HAP-1 (cell line): ENCODE measurements at places on chromosomes 12 and 14.

DNA sequence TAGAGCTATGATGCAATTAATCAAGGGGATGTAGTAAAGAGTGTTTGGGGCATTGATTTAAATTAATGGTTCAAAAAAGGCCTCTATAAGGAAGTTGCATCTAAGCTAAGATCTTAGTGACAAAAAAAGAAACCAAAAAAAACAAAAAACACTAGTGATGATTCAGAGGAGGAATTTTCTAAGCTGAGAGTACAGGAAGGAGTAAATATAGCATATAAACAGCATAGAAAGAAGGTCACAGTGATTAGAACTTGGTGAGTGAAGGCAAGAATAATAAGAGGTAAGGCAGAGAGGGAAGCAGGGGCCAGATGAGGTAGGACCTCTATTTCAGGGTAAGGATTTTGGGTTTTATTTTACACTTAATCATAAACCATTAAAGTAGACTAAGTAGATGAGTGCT, 48.0 kb upstream of the PDZRN4 start:
- DNase-seq: no peak

DNA sequence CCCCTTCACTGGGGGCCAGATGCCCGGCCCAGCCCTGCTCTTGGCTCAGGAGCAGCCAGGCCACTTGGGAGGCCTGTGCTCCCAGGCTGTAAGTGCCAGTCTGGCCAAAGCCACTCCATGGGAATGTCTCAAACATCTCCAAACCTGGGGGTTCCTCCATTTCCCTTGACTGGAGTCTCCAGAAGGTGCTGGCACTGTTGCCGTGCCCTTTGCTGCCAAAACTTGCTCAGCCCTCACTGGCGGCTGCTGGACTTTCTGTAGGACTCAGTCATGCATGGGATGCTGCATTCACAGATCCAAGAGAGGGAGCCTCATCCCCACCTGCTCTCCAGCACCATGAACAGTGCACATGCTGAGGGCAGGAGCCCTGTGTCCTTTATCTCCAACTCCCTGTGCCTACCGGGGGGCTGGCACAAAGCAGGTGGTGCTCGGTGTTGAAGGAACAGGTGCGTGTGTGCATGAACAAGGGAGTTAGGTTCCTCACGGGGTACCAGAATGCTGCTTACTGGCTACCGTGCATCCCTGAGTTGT, 9.6 kb upstream of the OTUB2 start:
- DNase-seq: no peak

DNA sequence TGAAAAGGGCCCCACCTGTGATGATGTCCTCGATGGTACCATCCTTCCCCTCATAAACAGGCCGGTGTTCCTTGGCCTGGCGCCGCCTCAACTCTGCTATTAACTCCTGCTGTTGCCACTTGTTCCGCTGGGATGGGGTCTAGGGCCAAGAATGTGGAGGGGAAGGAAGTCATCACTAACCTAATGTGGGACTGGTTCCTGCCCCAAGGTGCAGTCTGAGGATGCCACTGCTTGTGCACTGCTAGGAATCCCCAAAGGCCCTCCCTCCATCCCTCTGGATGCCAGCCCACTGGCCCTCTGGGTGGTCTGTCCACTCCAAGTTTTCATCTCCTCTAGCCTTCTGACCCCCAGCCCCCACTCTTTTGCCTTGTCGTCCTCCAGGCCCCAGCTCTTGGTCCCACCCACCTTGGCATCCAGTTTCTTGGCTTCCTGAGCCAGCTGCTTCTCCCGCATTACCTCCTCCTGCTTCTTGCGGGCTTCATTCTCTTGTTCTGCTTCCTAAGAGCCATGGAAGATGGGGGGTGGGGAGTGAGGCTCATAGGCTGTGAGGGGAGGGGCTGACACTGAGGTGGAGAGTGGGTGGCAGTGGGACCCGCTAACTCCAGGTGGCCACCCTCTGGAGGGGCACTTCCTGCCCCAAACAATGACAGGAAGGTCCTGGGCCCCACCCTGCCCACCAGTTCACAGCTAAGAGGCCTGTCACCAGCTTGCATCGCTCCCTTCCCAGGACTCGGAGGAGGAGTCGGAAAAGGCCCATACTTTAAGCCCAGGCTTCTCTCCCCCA, 23.7 kb downstream of the PRPF40B start:
- DNase-seq: no peak

- no peak for DNase-seq
Observed at GRCh38 chr14:33516898-33517436, 433.9 kb downstream of the EGLN3 start.

- DNase-seq: no peak
Observed at GRCh38 chr12:58812214-58812613, 108.1 kb downstream of the LRIG3 start.

- DNase-seq: no peak
Observed at GRCh38 chr14:81765651-81766275, 232.1 kb upstream of the SEL1L start.

- DNase-seq: no peak
Observed at GRCh38 chr12:2733493-2734355, 61.0 kb upstream of the FKBP4 start.

DNA sequence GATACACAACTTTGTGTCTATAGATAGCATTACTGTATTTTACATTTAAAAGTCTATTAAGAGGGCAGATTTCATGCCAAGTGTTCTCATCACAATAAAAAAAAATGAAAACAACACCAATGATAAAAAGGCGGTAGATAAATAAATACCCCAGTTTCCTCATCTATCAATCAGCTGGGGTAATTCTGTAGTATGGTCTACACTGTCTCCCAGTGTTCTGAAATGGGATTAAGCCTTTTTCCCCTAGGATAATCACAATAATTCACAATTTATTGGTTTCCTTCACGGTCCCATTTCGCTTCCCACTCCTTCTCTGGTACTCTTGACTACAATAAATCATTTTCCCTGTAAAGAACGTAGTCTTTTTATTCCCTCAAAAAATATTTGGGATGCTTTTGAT, 114.3 kb downstream of the SSPN start:
- no peak for DNase-seq

DNA sequence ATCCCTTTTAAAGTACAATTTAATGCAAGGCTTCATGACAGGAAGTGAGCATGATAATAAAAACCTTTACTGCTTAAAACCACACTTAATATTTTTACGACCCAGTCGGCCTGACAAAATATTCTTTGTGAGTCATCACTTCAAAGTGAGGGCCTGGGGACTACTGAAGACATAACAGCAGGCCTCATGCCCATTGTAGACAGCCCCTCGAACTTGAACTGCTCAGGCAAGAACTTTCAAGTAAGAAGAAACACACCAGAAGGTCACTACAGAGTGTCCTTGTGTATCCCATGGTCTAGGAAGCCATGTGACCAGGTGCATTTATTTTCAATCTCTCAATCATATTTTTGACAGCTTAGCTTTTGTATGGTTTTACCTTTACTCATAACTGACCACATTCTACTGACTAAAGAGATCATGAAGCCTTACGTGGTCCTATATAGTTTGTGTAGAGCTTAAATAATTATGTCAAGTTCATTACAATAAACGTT, 61.4 kb upstream of the MANSC4 start:
- DNase-seq: no peak

- DNase-seq: no peak
Observed at GRCh38 chr14:88515499-88516221, 39.1 kb downstream of the PTPN21 start.

GRCh38 chr12:45732936-45733335, 3.4 kb downstream of the ARID2 start:
- DNase-seq: no peak

DNA sequence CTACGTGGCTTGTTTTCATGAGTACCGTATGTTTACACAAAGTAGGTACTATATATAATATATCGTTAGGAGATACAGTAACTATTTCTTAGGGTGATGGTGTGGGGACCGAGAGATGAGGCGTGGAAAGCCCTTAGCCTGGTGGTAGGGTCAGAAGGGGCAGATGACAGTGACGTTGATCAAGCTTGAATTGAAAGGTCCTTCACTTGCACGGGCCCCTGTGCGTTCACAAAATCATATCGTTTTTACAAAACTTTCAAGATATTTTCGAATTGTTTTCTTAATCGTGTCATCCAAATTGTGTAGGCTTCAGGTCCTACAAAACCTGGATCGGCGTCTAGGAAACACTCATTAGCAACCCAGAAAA, 881 bp upstream of the SOS2 start:
- no peak for DNase-seq

DNA sequence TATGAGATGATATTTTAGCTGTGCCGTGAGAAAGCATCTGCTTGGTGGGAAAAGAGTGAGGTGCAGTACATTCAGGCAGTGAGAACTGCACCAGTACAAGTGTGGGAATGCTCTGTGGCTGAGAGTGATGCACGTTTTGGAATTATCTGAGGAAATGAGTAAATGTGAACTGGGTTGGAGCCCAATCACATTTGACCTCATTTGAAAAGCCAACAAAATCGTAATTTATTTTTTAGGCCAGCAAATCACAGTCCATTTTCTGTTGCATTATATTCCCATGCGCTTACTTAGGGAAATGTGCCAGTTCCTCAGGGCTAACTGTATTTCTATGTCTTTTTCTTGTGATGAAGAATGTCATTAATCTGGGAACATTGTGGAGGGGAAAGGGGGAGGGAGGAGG, 77.3 kb downstream of the SNAPC1 start:
- no peak for DNase-seq
